MG63 (cell line): ENCODE measurements at places on chromosomes 5 and 9. TPM values are rescaled to one million over a fixed set of nuclear protein-coding genes. Genes with fewer than 3 reads are reported as not detected.

The PRR16 gene
- 0.30 and 5.9 TPM in 2 replicates for total RNA-seq

The CDK5RAP2 gene
- 30.4 and 53.2 TPM in 2 replicates for total RNA-seq

The FOXD4L3 gene
- total RNA-seq, result not detected in 2 replicates

The TAF11L5 gene
- total RNA-seq, result not detected in 2 replicates

The NADK2 gene
- 33.9 and 51.1 TPM in 2 replicates for total RNA-seq

The PCDHB16 gene
- total RNA-seq, result 0.10 and 1.2 TPM in 2 replicates

The GKAP1 gene
- total RNA-seq, result 0.86 and 18.1 TPM in 2 replicates

The MPDZ gene
- total RNA-seq, result 71.9 and 74.1 TPM in 2 replicates

The PCDHGA4 gene
- 0.23 and 0.44 TPM in 2 replicates for total RNA-seq

The SMIM32 gene
- 0.26 TPM in 1 of 2 replicates, not detected in the other for total RNA-seq

The AFAP1L1 gene
- 8.1 and 16.2 TPM in 2 replicates for total RNA-seq

The SMC2 gene
- 10.7 and 17.7 TPM in 2 replicates for total RNA-seq

- no peak for DNase-seq
Measured at GRCh38 chr5:1151316-1151715, 39.5 kb upstream of the SLC12A7 start.

DNA sequence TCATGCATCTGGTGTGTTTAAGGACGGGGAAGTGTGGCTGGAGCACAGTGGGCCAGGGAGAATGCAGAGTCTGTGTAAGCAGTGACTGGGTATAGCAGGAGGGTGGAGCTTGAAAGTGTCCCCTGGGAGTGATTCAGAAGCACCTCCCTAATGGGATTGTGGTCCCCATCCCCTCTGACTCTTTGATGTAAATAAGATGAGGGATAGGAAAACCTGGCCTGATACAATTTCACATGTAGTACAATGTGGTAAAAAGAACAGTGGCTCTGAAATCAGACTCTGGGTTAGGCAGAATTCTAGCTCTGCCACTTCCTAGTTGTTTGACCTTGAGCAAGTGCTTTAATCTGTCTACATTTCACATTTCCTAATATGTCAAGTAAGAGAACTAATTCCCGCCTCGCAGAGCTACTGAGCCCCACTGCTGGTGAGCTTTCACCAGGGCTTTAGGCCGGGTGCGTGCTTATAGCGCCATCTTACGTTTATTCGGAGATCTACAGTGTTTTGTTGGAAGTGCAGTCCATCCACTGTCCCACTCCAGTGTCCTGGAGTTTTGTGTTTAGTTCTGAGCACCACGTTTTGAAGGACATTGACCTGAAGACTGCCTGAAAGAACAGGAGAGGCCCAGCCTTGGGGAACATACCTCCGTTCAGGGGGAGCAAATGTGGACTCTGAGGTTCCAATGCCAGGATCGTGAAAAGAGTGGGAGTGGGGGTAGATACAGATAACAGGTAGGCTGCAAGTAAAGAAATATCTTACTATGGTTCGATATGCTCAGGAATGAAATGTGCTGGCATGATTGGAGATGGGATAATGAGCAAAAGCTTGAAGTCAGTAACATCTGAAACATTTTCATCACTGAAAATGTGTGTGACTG lies 51.2 kb upstream of the TESK1 start:
- DNase-seq, result peak; percentile 83

GRCh38 chr5:172801179-172801671 lies 30.2 kb upstream of the DUSP1 start:
- DNase-seq, result peak; percentile 83

GRCh38 chr5:35804201-35804653 lies 52.5 kb upstream of the IL7R start:
- DNase-seq, result no peak

DNA sequence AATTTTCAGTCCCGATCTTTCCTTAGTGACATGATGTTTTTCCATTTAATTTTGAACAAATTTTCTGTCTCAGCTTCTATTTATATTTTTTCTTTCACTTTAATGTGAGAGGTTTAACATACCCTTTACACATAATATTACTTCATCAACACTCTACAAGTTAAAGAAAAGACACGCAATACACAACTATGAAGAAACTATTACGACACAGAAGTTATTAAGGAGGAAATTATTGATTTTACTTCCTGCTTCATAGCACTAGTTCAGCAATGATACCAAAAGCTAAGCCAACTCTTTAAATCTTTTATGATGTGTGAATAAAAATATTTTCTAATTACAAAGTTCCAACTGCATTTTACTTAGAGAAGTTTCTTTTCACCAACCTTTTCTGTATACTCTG lies 432.3 kb upstream of the DAB2 start:
- DNase-seq, result no peak

GRCh38 chr9:135359764-135360163 lies 119.8 kb upstream of the PPP1R26 start:
- no peak for DNase-seq

DNA sequence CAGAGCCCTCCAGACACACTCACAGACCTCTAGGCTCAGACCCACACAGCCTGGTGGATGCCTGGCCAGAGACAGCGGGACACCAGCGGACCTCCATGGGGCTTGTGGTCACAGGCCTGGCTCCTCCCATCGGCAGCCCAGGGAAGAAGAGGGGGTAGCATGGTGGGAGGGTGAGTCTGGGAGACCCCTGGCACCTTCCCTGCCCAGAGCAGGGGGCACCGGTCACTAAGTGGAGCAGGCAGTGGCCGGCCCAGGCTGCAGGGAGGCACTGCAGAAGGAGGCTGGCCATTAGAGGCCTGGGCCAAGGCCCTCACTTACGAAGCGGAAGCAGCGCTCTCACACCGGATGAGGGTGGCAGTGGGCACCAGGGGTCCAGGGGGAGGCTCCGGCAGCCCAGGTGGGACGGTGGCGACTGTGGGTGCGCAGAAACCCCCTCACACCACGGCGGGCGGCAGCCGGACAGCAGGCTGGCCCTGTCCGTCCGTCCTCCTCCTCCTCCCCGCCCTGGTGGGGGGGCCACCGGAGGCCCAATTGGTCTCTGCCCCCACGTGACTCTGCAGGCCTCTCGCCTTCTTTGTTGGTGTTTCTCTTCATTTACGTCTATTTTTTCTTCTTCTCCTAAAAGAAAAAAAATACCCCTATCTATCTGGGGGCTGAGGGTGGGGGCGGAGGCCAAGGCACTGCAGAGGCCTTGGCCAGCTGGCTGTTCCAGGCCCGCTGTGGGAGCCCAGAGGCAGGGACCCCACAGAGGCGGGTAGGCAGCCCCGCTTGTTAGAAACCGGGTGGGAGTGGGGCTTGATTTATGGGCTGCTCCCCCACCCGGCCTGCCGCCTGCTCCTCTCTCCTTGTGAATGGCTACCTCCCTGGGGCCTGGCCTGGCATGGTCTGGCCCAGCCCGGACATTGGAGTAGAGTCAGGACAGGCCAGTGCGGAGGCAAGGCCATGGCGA lies at the start of gene NR5A1:
Gene NR5A1 (minus strand): TSS at position 469 of the 949 bp plus-strand sequence. CDS start 4,004 bp downstream, outside the sequence.
- no peak for DNase-seq

DNA sequence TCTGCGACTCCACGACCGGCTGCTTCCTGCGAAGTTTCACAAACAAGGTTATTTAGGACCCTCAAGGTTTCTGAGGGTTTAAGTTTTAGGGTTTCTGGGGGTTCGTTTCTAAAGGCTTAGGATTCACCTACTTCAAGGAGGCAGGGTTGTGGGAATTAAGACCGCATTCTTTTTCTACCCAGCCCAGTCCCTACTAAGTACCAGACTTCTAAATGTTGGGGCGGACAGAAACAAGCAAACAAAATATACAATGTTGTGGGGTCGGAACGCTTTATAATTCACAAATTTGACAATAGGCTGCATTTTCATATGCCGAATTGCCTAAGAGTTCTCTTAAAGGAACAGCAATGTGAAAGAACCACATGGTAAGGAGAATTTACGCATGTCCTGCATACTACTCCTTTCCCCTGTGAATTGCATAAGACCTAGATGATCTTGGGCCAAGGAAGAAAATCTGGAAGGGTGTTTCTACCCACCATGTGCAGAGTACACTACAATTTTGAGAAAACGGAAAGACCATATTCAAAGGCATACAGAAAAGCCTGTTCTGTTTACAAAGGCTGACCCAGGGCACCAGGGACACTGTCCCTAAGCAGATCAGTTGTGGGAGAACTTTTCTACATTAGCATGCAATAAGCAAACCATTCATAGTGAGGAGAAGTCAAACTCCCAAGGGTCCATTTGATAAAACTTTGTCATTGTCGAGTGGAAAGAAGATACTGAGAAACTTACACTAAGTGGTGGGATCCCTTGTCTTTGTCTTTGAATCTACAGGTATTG lies 457.3 kb downstream of the RAB3C start:
- DNase-seq, result no peak

GRCh38 chr5:654071-654778 lies 38.9 kb downstream of the TPPP start:
- DNase-seq, result no peak

- no peak for DNase-seq
Measured at GRCh38 chr5:133383580-133383939, 228.8 kb downstream of the FSTL4 start.

- DNase-seq, result no peak
Measured at GRCh38 chr9:93900436-93900819, 54.7 kb downstream of the BARX1 start.
